ENCODE measurements at places on chromosomes 1 and 21.
A peak's percentile ranks its signal among the peaks of the same experiment; 100 is the strongest.

DNA sequence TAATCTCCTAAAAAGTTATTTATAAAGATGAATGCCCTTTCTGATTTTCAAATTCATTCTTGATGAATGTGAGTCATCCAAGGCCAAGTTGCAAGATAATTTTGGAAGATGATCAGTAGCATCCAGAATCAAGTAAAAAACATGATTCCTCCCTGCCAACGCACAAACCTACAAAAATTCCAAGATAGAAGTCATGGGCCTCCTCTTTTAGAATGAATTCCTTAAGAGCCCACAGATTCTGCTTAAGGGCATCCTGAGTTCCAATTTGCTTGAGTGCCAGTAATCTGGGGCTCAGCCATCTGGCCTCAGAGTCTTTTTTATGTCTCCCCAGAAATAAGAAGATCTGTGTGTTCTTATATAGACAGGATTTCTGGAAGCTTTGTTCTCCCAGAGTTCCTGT is 23.2 kb upstream of the SPATA6 start:
- no peak for DNase-seq

DNA sequence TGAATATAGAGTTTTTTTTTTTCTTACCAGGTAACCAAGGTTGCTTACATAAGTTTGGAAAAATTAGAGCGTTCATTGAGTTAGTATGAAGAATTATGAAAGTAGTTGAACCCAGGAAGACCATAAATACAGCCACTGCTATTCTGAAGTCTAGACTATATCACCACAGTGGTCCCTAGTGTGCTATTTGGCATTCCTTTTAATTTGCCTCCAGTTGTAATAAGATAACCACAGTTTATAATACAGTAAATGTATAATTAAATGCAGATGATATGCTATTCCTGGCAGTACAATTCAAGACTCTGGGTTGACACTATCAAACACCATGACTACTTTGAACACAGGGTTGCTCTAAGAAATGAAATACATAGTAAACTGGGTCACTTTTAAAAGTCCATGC is 270.5 kb downstream of the BRINP2 start:
- no peak for DNase-seq

GRCh38 chr1:154182344-154183045 is 9.4 kb downstream of the TPM3 start:
- DNase-seq, result peak; percentile 42

DNA sequence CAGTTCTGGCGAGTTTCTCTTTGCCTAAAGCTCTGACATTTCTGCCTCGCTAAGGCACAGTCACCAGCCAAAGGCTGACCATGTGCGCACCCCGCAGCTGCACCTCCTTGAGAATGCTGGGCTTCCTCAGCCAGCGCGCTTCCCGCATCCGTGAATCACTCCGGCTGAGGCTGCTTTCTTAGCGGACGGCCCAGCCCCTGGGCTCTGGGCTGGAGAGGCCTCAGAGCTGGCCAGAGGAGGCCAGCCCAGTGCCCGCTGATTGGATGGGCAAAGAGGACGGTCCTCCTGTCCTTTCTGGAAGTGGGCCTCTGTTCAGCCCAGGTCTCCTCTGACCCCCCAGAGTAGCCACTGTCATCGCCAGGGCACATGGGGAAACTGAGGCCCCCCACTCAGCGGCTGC is 56.1 kb downstream of the PRDM16 start:
- DNase-seq, result no peak
